Gastroesophageal sphincter (tissue), 4 donors: ENCODE measurements at places on chromosomes 6 and 20.
A peak's percentile ranks its signal among the peaks of the same experiment; 100 is the strongest.

GRCh38 chr6:24925661-24926060, 10.1 kb downstream of the RIPOR2 start:
- ATAC-seq = no peak

DNA sequence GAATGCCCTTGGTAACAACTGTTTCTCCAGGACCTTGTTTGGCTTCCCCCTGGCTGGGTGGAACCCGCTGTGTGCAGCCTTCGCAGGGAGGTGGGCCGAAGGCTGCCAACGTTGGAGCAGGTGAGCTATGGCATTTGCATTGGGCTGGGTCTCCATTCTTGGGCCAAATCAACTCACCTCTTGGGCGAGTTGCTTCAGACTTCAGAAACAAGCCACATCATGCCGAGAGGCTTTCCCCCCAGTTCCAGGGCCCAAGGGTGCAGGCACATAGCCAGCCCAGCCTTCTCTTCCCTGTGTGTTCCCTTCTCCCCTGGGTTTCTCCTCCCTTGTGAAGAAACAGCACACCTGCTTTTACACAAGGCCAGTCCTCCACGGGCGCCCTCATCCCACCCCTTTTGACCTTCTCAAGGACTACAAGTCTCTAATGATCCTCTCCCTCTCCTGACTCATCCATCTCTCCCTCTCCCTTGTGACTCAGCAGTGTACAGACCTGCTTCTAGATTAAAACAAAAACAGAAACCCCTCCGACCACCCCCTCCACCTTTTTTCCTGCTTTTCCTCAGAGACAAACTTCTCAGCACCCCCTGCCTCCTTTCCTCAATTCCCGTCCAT, 41.6 kb downstream of the FAM209B start:
- no peak for ATAC-seq

DNA sequence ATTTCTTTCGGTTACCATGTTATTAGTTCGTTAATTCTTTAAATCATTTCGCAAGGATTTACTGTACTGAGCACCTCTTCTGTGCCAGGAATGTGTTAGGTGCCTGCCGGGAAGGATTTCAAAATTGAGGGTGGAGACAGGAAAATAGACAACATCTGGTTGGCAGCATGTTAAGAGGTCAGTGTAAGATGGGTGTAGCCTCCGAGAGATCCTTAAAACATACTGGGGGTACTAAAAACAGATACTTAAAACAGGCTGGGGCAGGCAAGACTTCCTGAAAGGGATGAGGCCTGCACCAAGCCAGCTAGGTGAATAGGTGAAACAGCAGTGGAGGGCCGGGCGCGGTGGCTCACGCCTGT, 178.0 kb upstream of the SGK1 start:
- ATAC-seq = no peak

GRCh38 chr20:6611911-6612605, 155.4 kb upstream of the BMP2 start:
- ATAC-seq = no peak

- no peak for ATAC-seq
Observed at GRCh38 chr6:44024574-44025219, 102.6 kb downstream of the MRPL14 start.

DNA sequence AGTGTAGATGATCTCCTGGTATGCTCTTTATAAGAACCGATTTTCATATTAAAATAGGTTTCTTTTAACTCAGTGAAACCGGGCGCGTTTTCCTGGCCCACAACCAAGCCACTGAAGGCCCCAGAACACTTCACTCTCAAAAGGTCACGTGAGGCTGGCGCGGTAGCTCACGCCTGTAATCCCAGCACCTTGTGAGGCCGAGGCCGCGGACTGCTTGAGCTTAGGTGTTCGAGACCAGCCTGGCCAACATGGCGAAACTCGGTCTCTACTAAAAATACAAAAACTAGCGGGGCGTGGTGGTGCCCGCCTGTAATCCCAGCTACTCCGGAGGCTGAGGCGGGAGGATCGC, 402 bp upstream of the TAF8 start:
- no peak for ATAC-seq

GRCh38 chr20:16350465-16350864, 222.8 kb downstream of the KIF16B start:
- no peak for ATAC-seq

GRCh38 chr6:134436281-134436815, 118.4 kb upstream of the SGK1 start:
- peak; percentile 81 for ATAC-seq

GRCh38 chr6:113495521-113495920, 361.6 kb upstream of the MARCKS start:
- ATAC-seq = no peak

DNA sequence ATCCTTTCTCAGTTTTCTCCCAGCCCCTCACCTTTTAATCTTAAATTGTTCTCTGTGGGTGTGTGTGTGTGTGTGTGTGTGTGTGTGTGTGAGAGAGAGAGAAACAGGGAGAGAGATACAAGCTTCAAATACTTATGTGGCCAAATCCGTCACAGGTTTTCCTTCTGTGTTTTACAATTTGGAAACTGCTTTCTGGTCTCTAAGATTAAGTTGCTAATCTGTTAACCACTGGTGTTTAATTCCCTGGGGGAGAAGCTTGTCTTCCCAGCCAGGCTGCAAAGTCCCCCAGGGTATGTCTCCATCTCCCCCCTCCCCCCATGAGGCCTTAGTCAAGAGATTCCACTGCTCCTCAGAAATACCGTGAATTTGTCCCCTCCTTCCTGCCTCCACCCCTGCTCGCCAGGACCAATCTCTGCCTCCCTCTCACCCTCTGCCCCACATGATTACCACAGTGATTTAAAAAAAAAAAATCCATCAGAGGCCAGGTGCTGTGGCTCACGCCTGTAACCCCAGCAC, 49.0 kb downstream of the RIPOR3 start:
- no peak for ATAC-seq

DNA sequence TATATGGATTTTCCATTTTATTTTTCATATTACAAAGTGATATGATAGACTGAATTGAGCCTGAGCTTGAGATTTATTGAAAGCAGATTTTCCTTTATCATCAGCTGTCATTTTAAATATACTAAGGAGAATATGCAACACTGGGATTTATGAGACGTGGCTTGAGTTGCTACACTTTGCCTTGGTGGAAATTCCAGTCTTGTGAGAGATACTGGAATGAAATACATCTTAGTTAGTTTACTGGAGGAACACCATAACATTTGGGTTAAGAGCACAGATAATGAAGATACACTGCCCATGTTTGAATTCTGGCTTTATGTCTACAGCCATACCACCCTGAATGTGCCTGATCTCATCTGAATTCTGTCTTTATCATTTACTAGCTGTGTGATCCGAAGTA, 86.5 kb upstream of the IFNGR1 start:
- ATAC-seq = no peak

- ATAC-seq = no peak
Observed at GRCh38 chr20:50624351-50625016, 66.9 kb downstream of the RIPOR3 start.

DNA sequence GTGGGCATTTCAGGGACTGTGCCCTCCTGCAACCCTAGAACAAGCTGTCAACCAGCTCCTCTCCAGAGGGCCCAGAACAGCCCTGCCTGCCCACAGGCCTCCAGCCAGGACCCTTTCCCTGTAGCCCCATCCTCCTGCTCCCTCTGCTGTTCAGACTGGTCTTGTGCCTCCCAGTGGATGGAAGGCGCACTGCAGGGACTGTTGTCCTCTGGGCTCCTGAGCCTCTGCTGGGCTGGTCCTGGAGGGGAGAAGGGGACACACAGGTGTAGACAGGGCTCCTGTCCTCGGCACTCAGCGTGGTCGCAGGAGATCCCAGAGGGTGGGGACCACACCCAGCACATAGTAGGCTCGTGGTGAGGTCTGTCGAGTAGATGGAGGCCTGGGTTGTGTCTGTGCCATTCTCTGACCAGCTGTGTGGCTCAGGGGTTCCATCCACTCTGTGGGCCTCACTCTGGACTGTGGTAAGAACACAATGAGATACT, 11.5 kb downstream of the ITPR3 start:
- no peak for ATAC-seq

DNA sequence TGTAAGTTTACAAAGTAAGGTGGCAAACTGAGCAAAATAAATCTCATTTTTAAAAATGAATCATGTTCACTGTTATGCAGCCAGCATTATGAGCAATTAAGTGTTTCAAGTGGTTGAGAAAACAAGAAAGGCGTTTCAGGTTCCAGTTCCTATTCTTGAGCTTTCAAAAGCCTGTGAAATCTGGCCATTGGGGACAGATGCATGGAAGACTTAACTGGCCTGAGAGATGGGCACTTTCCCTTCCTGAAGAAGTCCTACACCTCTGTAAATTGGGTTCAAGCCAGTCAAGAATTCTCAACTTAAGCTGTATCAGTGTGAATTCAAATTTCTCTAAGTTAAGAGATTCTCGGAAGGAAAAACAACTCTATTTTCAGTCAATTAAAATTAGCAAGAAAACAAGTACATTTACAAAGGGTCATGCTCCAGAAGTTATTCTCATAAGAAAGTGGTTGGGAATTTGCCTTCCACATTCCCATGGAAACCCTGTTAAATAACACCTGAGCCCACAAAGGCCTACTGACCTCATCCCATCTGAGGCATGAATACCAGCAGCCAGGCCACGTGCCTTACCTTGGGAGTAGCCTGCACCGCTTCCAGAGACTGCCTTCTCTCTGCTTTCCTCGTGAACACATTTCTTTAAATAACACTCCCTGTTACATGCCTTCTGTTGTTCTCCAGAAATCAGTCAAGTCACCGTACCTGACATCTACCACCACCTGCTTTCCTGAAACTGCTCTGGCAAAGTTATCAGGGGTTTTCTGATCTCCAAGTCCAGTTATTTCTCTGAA, 19.4 kb downstream of the MAP3K5 start:
- ATAC-seq = no peak

- no peak for ATAC-seq
Observed at GRCh38 chr20:49282584-49283171, 4.8 kb upstream of the ZNFX1 start.

DNA sequence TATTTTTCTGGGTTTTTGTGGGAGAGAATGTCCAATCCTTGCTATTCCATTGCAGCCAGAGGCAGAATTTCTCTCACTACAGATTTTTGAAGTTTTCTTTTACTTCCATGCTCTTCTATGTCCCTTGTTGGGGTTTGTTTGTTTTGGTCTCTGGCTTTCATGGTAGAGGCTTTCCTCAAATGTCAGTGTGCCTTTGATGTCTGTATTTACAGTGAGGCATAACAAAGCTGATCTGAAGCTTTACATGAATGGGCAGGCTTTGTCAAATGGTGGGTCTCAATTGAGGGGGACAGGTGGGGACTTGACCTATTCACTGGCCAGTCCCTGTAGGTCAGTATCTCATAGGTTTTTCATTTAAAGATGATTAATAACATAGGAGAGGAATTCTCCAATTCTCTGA, 8.6 kb upstream of the CARMIL1 start:
- no peak for ATAC-seq

GRCh38 chr20:15625981-15626380, 947.3 kb downstream of the KIF16B start:
- no peak for ATAC-seq

- no peak for ATAC-seq
Observed at GRCh38 chr6:149383371-149383770, 16.7 kb upstream of the SUMO4 start.

DNA sequence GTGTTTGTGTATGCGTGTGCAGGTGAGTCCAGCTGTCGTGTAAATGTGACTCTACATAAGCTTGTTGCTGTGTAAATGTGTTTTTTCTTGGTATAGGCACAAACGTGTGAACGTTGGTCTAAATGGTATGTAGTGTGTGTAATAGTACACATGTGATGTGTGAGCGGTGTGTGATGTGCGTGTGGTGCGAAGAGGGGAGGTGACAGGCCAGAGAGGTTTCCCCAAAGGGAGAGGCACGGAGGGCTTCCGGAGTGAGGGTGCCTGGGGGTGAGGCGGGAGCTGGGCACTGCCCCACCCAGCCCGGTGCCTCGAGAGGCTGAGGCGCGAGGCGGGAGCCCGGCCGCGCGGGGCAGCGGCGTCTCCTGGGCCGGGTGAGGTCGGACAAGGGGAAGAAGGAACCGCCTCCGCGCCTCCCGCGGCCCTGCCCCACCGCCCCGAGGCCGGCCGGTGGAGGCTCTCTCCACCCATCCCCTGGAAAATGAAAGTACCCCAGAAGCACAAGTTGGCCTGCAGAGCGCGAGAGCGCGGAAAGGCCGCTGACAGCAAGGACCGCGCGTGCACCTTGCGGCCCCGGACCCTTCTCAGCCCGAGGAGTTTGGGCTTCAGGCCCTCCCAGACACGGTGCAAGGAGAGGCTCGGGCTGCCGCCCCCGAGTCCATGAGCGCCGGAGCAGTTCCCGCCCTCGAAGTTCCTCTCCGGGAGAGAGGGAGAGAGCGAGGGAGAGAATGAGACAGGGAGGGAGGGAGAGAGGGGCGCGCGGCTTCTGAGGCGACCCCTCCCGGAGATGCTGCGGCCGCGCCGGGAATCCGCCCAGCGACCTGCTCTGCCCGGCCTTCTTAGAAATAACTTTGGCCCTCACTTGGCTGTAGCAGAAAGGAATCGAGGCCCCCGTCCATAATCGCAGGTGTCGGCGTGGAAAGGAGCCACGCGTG, 43.2 kb upstream of the OSTM1 start:
- ATAC-seq = peak; percentile 34

- no peak for ATAC-seq
Observed at GRCh38 chr20:63787302-63787701, 43.8 kb downstream of the ZBTB46 start.

GRCh38 chr20:43942201-43942590, 27.5 kb downstream of the TOX2 start:
- no peak for ATAC-seq

DNA sequence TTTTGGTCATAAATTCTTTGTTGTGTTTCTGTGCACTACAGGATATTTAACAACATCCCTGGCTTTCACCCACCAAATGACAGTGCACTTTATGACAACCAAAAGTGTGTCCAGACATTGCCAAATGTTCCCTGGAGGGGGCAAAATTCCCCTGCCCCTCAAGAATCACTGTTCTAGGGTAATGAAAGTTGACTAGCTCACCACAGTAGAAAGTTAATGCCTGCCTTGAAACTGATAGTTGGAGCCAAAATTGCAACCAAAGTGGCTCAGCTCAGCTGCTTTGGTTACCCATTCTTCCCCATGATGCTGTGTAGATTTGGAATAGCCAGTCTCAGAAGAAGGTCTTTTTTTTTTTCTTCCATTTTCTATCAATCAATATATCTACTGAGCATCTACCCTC, 150.6 kb downstream of the RALGAPA2 start:
- no peak for ATAC-seq

DNA sequence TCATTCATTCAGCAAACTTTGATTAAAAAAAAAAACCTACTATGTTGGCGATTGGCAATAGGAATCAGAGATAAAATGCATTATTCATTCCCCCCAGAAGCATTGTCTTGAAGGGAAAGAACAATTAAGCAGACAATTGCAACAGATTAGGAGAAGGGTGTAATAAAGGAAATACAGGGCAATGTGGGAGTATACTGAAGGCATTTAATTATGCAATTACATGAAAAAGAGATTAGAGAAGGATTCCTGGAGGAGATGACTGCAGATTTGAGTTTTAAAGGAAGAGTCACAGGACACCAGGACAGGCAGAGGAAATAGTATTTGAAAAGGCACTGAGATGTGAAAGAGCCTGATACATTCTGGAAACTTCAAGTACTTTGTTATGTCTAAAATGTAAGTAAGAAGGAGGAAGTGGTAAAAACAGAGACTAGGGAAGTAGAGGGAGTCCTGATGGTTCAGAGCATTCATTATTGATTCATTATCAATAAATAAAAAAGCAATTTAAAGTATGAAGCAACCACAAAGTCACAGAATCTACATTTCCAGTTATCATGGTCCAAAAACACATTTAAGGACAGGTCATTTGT, 43.7 kb downstream of the THEMIS start:
- no peak for ATAC-seq

- no peak for ATAC-seq
Observed at GRCh38 chr6:69578361-69578890, 218.4 kb downstream of the LMBRD1 start.
